ENCODE measurements at places on chromosomes 3 and 15.

DNA sequence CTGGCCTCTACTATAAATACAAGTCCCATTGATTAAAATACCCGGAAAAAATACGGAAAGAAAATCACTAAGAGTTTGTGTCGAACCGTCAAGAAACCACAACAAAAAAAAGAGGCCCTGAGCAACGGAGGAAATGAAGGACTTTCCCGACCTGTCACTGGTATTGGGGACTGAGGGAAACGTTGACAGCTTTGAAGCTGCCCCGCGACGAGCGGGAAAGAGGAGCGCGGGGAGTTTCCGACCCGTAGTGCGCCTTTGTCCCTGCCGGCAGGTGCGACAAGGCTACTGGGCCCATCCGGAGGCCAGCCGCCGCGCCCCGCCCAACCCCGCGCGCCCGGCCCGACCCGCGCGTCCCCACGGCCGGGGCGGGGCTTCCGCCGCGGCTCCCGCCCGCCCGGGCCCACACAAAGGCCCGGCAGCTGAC, 416 bp downstream of the PBRM1 start:
- peak; percentile 80 for DNase-seq

GRCh38 chr3:16290827-16291196, 25.8 kb downstream of the OXNAD1 start:
- no peak for DNase-seq

GRCh38 chr3:11199902-11200845, 45.9 kb downstream of the HRH1 start:
- DNase-seq: no peak

DNA sequence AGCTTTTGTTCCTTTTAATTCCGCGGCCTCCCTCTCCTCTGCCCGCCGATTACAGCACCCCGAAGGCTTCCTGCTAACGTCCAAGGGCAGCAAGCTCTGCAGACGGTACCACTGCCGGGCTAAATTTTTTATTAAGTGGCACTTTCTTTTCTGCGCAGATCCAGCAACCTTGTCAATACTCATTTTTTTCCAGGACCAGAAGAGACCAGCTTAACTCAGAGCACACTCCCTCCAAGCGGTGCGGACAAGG, 542 bp upstream of the MEIS2 start:
- DNase-seq: no peak

DNA sequence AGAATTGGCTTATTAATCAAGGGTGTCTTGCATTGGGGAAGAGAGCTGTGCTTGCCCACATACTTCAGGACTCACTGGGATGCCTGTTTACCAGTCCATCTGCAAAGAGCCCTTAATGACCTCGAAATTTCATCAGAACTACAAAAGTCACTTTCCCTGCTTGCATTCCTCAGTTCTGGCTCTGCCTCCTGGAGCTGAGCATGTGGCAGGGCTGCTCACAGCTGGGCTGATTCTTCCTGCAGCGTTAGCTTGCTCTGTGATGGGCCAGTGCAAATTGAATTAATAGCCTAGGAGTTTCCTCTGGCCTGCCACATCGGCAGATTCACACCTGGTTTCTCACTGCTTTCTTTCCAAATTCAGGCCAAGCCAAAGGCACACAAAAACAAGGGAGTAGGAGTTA, 108.9 kb downstream of the DUT start:
- no peak for DNase-seq

- DNase-seq: no peak
Observed at GRCh38 chr3:78003090-78003489, 963.2 kb downstream of the ROBO2 start.

DNA sequence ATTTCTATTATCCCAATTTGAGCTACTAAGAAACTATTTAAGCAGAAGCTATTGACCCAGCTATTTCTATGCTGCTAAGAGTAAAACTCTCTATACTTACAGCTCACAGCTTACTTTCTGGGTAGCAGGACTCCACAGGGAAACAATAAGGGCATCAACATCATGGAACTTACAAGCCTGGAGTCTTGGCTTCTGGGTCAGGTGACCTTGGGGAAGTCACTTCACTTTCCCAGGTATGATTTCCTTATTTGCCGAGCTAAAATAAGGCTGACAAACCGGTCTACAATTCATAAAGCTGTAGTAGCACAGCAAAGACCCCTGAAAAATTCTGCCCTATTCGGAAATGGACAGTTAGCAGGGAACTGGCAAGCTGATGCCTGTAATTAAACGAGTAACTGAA, 278.3 kb upstream of the NR2F2 start:
- DNase-seq: no peak

DNA sequence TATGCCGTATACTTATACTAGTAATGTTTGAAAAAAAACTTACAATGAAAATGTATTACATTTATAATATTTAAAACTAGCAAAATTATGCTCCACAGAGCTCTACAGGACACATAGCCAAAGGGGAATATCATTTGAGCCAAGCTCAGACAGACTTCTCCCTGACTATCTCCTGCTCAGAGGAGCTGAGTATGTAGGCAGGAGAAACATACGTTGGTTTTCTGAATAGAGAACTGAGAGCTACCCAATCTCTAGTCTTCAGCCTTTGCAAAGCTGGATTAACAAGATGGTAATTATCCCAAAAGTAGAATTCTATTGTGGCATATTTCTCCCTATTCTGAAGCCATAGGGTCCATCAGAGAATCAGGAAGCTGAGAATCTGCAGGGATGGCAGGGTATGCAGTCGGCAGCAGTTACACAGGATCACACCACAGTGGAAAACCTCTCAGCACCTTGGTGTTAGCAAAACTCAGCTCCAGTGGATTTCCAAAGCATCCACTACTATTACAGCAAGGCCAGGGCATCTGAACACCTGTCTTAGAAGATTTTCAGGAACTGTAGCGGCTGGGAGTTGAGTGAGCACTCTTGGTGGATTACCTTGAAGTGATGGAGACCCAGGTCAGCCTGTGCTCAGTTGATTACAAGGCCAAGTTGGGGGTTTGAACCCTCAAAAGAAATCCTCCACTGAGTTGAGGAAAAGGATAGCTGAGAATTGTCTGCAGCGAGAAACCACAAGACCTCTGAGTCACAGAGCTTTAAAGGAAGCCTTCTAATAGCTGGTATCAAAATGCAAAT, 30.1 kb downstream of the GPR15 start:
- no peak for DNase-seq

DNA sequence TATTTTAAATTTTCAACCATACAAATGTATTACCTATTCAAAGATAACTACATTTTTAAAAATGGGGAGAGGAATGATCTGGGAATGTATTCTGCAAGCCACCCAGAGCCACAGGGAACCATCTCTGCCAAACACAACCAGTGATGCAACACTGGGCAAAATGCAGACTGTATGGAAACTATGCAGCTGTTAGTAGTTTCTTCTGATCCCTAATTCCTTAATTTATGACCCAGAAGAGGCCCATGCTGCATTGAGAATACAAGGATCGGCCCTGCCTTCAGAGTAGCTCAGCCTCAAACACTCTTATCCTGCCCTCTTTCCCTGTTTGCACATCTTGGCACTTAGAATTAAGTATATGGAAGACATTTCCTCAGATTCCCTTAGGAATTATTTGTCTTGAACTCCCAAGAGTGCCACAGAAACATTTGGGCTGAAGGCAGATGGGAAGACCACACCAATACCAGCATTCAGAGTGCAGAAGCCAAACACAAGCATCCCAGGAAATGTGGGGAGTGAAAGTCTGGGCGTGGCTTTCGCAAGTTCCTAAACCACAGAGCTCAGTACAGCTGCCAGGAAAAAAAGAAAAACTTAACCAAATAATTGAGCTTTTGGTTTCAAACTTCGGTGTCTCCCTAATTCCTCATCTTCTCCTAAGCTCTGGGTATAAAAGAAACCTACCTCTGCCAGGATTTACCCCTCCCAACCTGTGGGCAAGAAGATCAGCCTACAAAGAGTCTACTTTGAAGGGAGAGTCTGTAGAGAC, 5.3 kb downstream of the SNUPN start:
- DNase-seq: peak; percentile 54

DNA sequence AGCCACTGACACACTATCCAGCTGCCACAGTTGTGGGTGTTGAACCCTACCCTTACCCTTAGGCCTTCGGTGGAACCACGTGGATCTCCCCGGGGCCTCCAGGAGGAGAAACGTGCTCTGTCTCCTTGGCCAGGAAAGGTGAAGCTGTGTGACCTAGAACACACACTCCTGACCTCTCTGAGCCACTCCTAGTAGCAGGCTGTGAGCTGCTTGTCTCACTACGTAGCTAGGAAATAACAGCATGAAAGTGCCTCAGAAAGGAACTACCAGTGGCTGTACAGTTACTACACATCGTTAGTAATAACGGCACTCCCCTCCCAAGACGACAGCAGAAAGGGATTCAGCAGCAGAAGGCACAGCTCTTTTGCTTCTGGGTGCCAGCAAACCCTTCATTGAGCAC, 36.2 kb upstream of the SLC6A6 start:
- DNase-seq: no peak

- DNase-seq: no peak
Observed at GRCh38 chr3:114942773-114943172, 204.3 kb downstream of the ZBTB20 start.

GRCh38 chr3:59608356-59608755, 558.5 kb upstream of the CFAP20DC start:
- DNase-seq: no peak

Data from left cardiac atrium (tissue), 4 donors.